ENCODE measurements at places on chromosomes 12 and 14. TPM values are rescaled to one million over a fixed set of nuclear protein-coding genes. Genes with fewer than 3 reads are reported as not detected.
A peak's percentile ranks its signal among the peaks of the same experiment; 100 is the strongest.

DNA sequence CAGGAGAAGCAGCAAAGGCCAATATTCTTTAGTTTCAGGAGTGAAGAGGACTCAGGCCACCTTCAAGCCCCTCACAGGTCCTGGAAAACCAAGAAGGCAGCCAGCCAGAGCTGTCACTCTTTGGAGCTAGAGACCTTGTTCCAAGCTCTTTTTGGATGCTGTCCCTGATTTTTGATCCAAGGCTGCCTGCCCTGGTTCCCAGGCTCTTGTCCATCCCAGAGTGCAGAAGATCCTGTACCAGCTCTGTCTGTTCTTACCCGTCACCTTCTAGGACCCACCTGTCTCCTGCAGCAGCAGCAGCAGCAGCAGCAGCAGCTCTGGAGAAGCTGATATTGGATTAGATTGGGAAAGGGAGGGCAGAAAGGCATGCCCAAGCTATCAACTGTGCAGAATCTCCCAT, 157.1 kb upstream of the NEDD1 start:
- no peak for DNase-seq

LRCOL1 gene
- total RNA-seq, result not detected

AHNAK2 gene
- total RNA-seq, result 0.14 TPM

GRCh38 chr14:55688566-55688965, 108.6 kb downstream of the KTN1 start:
- DNase-seq, result no peak

DNA sequence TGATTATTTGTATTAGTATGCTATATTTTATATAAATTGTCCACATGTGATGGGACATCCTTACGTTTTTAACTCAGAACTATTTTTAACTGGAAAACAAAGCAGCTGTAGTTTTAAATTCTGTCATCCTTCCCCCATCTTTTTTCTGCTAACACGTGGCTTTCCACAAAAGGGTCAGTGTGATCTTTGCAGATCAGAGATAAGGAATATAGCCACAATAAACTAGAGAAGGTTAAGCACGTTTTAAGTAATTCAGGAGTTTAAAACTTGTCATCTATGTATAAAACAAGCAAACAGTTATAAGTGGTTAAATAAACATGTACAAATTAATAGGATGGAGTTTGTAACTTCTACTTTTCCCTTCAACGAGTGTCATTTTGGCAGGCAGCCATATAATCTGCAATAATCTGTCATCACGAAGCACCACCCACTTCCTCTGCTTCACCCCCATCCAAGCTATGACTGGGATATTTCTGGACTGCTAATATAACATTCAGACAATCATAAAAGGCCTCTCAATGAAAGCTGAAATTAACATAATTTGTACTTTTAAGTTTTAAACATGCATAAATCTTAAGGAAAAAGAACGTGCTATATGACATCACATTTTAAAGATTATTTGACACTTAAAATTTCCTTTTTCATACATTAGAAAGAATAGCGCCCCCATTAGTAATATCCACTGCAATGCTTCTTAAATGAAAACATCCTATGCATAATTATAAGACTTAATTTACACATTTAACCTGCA, 15.3 kb downstream of the TAOK3 start:
- peak; percentile 51 for DNase-seq

GRCh38 chr12:72315858-72316257, 43.7 kb downstream of the TRHDE start:
- no peak for DNase-seq

GRCh38 chr12:117313926-117314325, 47.5 kb downstream of the NOS1 start:
- no peak for DNase-seq

Data from CD8-positive, alpha-beta T cell (primary cell).